ENCODE measurements at places on chromosomes 7 and 10. TPM values are rescaled to one million over a fixed set of nuclear protein-coding genes. Genes with fewer than 3 reads are reported as not detected.

Gene MALRD1
- not detected for total RNA-seq

DNA sequence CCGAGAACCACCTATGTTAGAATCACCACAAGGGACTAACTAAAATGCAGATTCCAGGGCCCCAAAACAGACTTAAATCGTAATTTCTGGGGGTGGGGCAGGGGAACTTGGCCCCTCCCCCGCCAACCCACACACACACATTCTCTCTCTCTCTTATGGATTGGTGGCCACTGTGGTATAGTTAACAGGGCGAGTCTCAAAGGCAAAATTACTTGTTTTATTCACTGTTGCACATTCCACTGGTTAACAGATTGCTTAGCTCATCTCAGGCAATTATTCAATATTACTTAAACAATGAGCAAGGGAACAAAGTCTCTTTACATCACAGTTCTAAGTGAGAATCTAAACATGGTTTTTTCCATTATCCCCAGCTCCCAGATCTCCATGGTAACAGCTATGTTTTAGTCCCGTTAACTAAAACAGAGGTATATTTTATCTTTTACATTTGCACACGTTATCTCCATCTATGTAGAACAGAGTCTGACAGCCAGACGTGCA, 38.5 kb downstream of the IGF2BP3 start:
- DNase-seq, result no peak

DNA sequence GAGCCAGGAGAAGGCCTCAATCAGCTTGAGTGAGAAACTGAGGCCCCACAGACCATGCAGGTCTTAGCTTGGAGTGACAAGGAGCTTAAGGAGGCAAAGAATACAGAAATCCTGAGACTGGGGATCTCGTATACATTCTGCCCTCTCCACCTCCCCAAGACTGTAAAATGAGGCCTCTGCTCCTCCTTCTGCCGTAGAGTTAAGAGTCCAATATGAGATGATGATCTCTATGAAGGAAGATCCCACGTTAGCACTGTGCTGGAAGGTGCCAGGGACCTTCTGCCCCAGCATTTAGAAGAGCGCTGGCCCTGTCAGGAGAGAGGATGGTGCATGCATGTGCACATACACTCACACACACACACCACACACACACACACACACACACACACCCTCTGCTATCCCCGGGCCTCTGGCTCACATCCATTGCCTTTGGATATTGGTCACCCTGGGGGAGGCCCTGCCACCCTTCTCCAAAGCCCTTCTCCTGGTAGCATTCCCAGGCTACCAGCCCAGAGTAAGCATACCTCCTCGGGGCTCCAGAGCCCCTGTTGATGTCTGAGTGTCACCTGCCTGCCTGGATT, 15.0 kb downstream of the ZCCHC24 start:
- DNase-seq, result no peak

DNA sequence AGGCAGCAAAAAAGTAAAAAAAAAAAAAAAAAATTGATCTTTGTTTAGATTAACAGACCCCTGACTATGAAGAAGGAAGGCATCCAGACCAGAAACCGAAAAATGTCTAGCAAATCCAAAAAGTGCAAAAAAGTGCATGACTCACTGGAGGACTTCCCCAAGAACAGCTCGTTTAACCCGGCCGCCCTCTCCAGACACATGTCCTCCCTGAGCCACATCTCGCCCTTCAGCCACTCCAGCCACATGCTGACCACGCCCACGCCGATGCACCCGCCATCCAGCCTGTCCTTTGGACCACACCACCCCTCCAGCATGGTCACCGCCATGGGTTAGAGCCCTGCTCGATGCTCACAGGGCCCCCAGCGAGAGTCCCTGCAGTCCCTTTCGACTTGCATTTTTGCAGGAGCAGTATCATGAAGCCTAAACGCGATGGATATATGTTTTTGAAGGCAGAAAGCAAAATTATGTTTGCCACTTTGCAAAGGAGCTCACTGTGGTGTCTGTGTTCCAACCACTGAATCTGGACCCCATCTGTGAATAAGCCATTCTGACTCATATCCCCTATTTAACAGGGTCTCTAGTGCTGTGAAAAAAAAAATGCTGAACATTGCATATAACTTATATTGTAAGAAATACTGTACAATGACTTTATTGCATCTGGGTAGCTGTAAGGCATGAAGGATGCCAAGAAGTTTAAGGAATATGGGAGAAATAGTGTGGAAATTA, 19.4 kb downstream of the GATA3 start:
- no peak for DNase-seq

- no peak for DNase-seq
Observed at GRCh38 chr7:141911391-141911790, 4.8 kb upstream of the OR9A4 start.

- no peak for DNase-seq
Observed at GRCh38 chr10:14523286-14523685, 192.6 kb upstream of the FRMD4A start.

Gene FAM107B
- 66.4 TPM for total RNA-seq

DNA sequence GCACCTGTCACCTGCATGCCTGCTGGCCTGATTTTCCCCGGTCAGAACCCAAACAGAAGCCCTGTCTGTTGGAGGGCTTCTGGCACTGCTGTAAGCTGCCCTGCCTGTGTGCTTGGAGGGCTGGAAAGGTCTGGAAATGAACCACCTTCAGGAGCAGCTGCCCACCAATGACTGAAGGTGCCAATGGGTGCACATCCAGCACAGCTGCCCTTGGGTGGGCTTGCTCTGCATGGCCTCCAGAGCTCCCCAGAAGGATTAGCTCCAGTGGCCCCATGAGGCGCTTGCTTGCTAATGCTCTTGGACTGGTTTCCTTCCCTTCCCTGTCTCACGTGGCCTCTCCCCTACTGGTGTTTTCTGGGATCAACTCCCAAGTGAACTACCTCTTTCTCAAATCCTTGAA, 43.2 kb downstream of the WDFY4 start:
- no peak for DNase-seq

DNA sequence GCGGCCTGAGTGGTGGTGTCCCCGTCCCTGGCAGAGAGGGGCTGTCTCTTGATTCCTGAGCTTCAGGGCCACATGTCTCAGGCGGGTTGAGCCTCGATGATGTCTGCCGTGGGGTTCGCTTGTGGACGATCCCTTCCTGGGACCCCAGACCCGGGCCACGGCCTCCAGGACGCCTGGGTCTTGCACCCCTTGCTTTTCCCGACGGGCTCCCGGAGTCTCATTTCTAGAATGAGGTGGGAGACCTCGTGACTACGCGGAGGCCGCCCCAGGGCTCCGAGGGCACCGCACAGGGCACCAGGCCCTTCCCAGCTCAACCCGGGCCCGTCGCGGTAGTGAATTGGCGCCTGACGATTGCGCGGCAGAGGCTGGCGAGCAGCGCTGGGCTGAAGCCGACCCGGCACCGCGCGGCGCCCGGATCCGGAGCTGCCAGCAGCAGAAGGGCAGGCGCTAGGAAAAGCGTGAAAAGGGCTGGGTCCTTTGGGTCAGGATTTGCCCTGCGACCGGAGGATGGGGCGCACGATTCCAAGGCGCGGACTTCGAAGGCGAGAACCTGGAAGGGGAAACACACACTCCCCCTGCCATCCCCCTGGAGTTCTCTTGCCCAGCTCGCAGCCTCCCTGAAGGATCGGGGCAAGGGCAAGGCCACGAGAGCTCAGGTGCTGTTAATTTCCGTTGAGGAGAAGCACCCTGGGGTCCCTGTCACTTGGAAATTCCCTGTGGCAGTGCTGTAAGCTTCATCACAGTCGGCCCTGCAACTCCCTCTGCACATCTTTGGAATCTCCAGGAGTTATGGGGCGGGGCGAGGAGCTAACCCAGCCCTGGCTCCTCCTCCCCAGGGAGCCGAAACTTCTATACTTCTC, 15.5 kb downstream of the TLX1 start:
- DNase-seq, result no peak

GRCh38 chr7:74231232-74231590, 21.4 kb downstream of the LAT2 start:
- DNase-seq, result no peak

Gene CHAT
- not detected for total RNA-seq

DNA sequence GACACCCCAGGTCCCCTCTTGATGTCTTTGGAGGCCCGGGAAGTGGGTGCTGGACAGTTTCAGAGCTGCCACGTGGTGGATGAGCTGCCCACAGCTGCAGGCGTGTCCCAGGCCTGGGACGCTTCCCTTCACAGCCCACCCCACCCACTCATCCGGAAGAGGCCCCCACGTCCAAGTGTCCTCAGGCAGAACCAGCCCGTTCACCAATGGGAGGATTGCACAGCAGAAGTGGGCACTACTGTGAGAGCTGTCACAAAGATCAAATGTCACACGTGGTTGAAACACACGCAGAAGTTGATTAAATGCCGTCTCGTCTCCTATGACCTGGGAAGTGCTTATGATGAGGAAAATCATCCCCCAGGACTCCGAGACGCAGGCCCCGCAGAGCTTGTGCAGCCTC, 52.9 kb downstream of the STK32C start:
- DNase-seq, result no peak

Gene AOAH
- 0.51 TPM for total RNA-seq

DNA sequence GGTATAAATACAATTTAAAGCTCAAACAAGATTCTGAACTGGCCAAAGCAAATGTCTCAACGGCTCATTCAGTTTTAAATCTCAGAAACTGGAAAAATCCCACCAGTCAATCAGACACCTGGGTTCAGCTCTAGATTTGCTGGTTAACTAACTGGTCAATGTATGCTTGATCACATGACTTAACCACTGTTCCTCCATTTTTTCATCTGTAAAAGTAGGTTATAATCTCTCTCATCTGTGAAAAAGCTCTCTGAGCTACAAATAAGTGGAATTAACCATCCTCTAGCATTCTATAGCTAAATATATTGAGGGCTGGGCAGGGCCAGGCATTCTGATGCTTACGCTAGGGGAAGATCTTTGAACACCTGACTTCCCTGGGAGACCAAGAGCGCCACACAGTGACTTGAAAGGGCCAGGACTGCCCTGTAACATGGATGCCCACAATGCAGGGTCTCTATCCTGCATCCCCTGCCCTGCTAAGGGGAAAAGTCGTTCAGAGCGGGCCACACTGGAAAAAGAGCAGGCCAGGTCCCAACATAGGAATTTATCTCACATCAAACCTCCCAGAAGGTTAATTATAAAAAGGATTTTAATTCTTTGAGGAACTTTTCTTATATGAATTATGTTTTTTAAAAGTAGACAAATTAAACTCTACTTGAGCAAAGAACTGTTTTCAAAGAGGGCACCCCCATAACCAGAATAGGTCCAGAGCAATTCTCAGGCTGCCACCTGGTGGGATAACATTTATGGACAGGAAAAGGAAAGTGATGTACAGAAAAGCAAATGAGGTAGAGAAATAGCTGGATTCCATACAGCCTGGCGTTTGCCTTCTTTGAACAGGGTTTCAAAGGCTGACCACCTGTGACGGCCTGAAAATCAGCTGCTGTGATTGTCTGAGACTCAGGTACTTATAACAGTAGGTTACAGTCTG, 1.8 kb downstream of the RP9 start:
- no peak for DNase-seq

Gene PRSS37
- total RNA-seq, result not detected

All from dermis microvascular lymphatic vessel endothelial cell (primary cell).